ENCODE measurements at places on chromosomes 5 and 9. TPM values are rescaled to one million over a fixed set of nuclear protein-coding genes. Genes with fewer than 3 reads are reported as not detected.

GRCh38 chr9:37333288-37333687 lies 89.2 kb upstream of the GRHPR start:
- DNase-seq: no peak
- H3K4me3 ChIP-seq: no peak overlapping the region
- no peaks in the 10 kb centered on the region for H3K27me3 ChIP-seq
- H3K27ac ChIP-seq: no peak overlapping the region
- no peaks in the 10 kb centered on the region for H3K4me1 ChIP-seq

DNA sequence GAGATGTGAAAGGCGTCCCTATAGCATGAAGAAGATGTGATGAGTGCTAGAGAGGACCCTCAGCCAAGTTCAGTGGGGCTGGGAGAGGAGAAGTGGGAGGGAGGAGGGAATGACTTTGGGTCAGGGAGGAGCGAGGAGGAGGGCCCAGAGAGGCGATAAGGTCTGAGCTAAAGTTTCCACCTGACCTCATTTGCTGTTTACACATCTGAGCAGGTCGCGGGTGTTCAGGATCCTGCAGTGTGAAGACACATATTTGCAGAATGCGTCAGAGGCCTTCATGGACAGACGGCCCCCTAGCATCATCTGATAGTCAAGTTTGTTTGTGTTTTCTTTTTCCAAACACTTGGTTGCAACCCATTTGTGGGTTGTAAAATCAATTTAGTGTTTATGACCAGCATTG lies 18.9 kb upstream of the IGFBPL1 start:
- no peak for DNase-seq
- H3K36me3 ChIP-seq: no peaks in the 10 kb centered on the region
- H3K4me1 ChIP-seq: no peaks in the 10 kb centered on the region
- H3K27ac ChIP-seq: no peak overlapping the region

The BRINP1 gene
- 12.4 TPM for total RNA-seq

DNA sequence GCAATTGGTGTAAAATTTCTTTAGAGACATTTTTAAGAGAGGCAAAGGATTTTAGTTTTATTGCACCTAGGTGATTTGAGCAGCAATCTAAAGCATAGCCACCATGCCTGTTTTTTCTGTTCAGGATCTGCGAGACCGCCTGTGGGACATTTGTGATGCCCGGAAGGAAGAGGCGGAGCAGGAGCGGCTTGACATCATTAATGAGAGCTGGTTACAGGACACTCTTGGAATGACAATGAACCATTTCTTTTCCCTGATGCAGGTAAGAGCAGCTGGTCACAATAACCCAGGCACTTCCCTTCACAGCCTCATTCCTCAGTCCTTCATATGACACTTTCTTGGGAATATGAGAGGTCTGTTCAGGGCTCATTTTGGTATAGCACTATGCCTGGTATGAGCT lies 103.2 kb upstream of the IL7R start:
- DNase-seq: peak; percentile 63
- no peak overlapping the region for H3K4me3 ChIP-seq
- no peaks in the 10 kb centered on the region for H3K36me3 ChIP-seq
- peaks cover 40% of the 10 kb centered on the region for H3K27me3 ChIP-seq
- no peak overlapping the region for H3K27ac ChIP-seq
- H3K4me1 ChIP-seq: no peaks in the 10 kb centered on the region

GRCh38 chr5:177363565-177363964 lies 5.8 kb downstream of the RGS14 start:
- no peak for DNase-seq
- peak overlapping the region; percentile 71 for H3K4me3 ChIP-seq
- peaks cover 11% of the 10 kb centered on the region for H3K4me1 ChIP-seq
- no peak overlapping the region for H3K27ac ChIP-seq
- no peaks in the 10 kb centered on the region for H3K27me3 ChIP-seq
- H3K36me3 ChIP-seq: peaks cover 3% of the 10 kb centered on the region

The FOXD4 gene
- total RNA-seq: 0.22 TPM

The EDIL3 gene
- total RNA-seq: 61.0 TPM

The FAM193B gene
- total RNA-seq: 65.0 TPM

DNA sequence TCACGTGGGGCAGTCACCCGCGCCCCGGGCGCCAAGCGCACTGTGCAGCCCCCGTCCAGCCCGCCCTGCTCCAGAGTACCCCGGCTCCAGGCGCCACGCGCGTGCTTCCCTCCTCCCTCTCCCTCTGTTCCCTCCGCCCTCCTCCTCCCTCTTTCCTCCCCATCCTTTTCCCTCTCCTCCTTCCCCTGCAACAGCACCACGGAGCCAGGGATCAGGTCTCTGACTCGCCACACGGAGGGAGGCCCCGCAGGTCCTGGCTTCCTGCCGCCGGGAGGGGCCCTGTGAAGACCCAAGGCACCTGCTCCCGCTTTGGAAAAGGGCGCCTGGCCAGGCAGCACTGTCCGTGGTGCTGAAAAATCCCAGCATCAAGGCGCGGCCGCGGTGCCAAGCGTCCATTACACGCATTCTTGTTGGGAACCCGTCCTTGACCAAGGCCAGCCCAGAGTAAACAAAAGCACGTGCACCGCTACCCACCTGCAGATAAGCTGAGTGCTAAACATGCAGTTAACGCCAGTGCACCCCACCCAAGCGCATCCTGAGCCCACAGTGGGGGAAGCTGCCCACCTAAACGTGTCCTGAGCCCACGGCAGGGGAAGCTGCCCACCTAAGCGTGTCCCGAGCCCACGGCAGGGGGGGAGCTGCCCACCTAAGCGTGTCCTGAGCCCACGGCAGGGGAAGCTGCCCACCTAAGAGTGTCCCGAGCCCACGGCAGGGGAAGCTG lies 21.7 kb downstream of the SLC6A18 start:
- DNase-seq: peak; percentile 81
- no peaks in the 10 kb centered on the region for H3K4me1 ChIP-seq
- no peaks in the 10 kb centered on the region for H3K36me3 ChIP-seq
- no peaks in the 10 kb centered on the region for H3K27me3 ChIP-seq
- H3K4me3 ChIP-seq: no peak overlapping the region

DNA sequence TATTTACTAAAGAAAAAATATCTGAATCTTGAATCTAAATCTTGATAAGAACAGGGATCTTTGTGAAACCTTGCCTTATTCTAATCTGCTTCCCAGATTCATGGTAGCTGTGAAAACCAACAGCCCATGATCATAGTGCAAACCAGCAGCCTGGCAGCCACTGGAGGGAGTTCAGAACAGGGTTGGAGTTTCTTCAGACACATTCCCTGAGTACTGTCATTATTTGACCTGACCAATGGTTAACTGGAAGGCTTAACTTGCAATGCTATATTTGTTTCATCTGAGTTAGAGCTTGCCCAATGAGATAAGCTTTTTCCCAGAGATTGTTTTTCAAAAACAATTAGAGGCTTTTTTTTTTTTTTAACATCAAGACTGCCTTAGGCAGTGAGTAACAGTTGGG lies 47.8 kb downstream of the LOX start:
- DNase-seq: no peak
- no peak overlapping the region for H3K4me3 ChIP-seq
- H3K36me3 ChIP-seq: peaks cover 6% of the 10 kb centered on the region
- H3K4me1 ChIP-seq: no peaks in the 10 kb centered on the region

DNA sequence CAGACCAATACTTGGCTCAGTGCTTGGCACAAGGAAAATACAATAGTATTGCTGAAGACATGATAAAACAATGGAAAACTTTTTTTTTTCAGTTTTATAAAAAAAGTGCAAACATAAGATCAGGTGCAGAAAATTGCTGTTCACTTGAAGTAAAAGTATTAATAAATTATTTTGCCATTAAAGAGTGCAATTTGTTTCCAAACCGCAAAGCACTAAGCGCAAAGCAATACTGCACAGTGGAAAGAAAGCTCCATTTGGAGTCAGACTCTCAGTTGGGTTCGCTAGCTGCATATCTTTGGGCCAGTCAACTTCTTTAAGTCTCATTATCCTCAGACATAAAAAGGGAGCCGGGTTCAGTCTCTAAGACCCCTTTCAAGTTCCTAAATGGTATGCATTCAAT lies 45.8 kb downstream of the MEF2C start:
- H3K27ac ChIP-seq: no peak overlapping the region
- no peaks in the 10 kb centered on the region for H3K27me3 ChIP-seq
- DNase-seq: no peak
- H3K4me3 ChIP-seq: no peak overlapping the region
- H3K4me1 ChIP-seq: no peaks in the 10 kb centered on the region

GRCh38 chr5:173866243-173866857 lies 21.8 kb upstream of the CPEB4 start:
- no peak overlapping the region for H3K4me3 ChIP-seq
- H3K36me3 ChIP-seq: no peaks in the 10 kb centered on the region
- DNase-seq: no peak
- H3K27ac ChIP-seq: no peak overlapping the region
- H3K4me1 ChIP-seq: no peaks in the 10 kb centered on the region

- H3K27me3 ChIP-seq: no peaks in the 10 kb centered on the region
- no peak overlapping the region for H3K4me3 ChIP-seq
- no peak overlapping the region for H3K27ac ChIP-seq
- no peaks in the 10 kb centered on the region for H3K4me1 ChIP-seq
These were observed 379.3 kb downstream of the KDM4C start for GRCh38 chr9:7137040-7137439.

The FGF1 gene
- total RNA-seq: 4.6 TPM

DNA sequence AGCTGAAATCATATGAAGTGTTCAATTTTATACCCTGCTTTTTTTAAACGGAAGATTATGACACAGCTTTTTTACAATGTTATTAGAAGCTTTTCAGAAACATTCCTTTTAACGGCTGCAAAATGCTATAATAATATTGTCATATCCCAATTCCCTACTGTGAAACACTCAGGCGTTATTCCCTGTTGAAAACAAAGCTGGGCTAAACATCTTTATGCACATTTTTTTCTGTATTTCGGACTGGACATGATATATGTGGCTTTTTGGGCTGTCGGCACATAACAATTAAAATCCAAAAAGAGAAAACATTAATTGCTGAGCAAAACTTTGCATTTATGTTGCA lies 12.0 kb upstream of the CTSL start:
- DNase-seq: no peak
- H3K36me3 ChIP-seq: peaks cover 4% of the 10 kb centered on the region
- no peaks in the 10 kb centered on the region for H3K4me1 ChIP-seq
- H3K4me3 ChIP-seq: no peak overlapping the region
- no peaks in the 10 kb centered on the region for H3K27me3 ChIP-seq
- no peak overlapping the region for H3K27ac ChIP-seq

The TRMO gene
- 8.6 TPM for total RNA-seq

The INSL6 gene
- not detected for total RNA-seq

- H3K27ac ChIP-seq: no peak overlapping the region
- peak; percentile 46 for DNase-seq
- H3K27me3 ChIP-seq: no peaks in the 10 kb centered on the region
These were observed 209.2 kb upstream of the PAPPA start for GRCh38 chr9:115944166-115944948.

GRCh38 chr5:95939465-95939864 lies 22.2 kb downstream of the ELL2 start:
- no peaks in the 10 kb centered on the region for H3K36me3 ChIP-seq
- H3K27ac ChIP-seq: no peak overlapping the region
- no peaks in the 10 kb centered on the region for H3K4me1 ChIP-seq
- no peak overlapping the region for H3K4me3 ChIP-seq

The TRAPPC13 gene
- total RNA-seq: 16.7 TPM

The SVEP1 gene
- total RNA-seq: 0.24 TPM

GRCh38 chr9:30280229-30280900 lies 2104.1 kb upstream of the ACO1 start:
- DNase-seq: no peak
- H3K36me3 ChIP-seq: no peaks in the 10 kb centered on the region
- H3K4me3 ChIP-seq: no peak overlapping the region
- H3K27me3 ChIP-seq: no peaks in the 10 kb centered on the region

- no peaks in the 10 kb centered on the region for H3K27me3 ChIP-seq
- no peak overlapping the region for H3K4me3 ChIP-seq
- no peak overlapping the region for H3K27ac ChIP-seq
- H3K4me1 ChIP-seq: no peaks in the 10 kb centered on the region
- no peak for DNase-seq
These were observed 30.3 kb upstream of the IRX4 start for GRCh38 chr5:1912951-1913565.

- no peaks in the 10 kb centered on the region for H3K36me3 ChIP-seq
- no peak overlapping the region for H3K27ac ChIP-seq
- H3K27me3 ChIP-seq: no peaks in the 10 kb centered on the region
- no peak overlapping the region for H3K4me3 ChIP-seq
- H3K4me1 ChIP-seq: peaks cover 2% of the 10 kb centered on the region
These were observed 30.1 kb downstream of the TSPAN17 start for GRCh38 chr5:176677209-176677939.

The FYB1 gene
- not detected for total RNA-seq

GRCh38 chr5:61802456-61802855 lies 470.4 kb downstream of the ZSWIM6 start:
- H3K4me1 ChIP-seq: no peaks in the 10 kb centered on the region
- H3K4me3 ChIP-seq: no peak overlapping the region

DNA sequence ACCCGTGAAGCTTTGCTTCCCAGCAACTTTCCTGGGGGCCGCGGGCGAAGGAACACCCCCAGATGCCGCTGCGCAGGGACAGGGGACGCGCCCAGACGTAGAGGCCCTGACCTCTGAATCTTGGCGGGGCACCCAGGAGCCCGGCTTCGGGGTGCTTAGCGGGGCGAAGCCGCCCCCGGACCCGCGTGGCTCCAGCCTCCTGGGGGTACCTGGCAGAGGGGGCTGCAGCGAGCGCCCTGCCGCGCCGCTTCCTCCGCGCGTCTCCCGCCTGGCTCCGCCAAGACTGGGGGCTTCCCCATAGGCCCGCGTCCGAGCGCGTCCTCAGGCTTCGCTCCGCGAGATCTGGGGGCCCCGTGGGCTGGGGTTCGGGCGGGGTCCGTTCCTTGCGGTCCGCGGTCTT lies 23.0 kb upstream of the ZNF782 start:
- no peak for DNase-seq
- peaks cover 5% of the 10 kb centered on the region for H3K27me3 ChIP-seq
- no peak overlapping the region for H3K27ac ChIP-seq
- H3K4me3 ChIP-seq: no peak overlapping the region
- no peaks in the 10 kb centered on the region for H3K36me3 ChIP-seq

The DAB2IP gene
- total RNA-seq: 22.0 TPM

The CDC20B gene
- total RNA-seq: 0.18 TPM

DNA sequence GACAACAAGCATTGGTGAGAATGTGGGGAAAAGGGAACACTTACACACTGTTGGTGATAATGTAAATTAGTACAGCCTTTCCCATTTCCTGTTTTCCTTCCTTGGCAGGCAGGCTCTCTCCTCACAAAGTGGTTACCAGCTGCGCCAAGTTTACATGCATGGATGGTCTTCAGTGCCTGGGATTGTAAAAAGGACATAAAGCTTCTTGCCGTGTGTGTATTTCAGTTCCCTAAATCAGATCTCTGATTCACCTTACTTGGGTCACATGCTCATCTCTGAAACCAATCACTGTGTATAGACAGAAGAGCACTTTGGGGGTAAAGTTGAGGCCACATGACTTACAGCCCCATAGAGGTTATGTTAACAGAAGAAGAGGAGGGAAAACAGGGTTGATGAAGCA lies 92.8 kb downstream of the CAVIN4 start:
- H3K4me3 ChIP-seq: peak overlapping the region; percentile 46
- no peaks in the 10 kb centered on the region for H3K27me3 ChIP-seq
- peaks cover 10% of the 10 kb centered on the region for H3K4me1 ChIP-seq
- no peak for DNase-seq
- peak overlapping the region; percentile 75 for H3K27ac ChIP-seq

GRCh38 chr5:180090769-180091546 lies 19.4 kb upstream of the RNF130 start:
- no peaks in the 10 kb centered on the region for H3K4me1 ChIP-seq
- peak; percentile 90 for DNase-seq
- H3K27me3 ChIP-seq: no peaks in the 10 kb centered on the region
- no peak overlapping the region for H3K4me3 ChIP-seq

Data from H9 (cell line).